Stimulated activated CD8-positive, alpha-beta memory T cell treated with anti-CD3 and anti-CD28 coated beads, Interleukin-7, amount 100 ng/mL, for 48 hours (primary cell): ENCODE measurements at places on chromosomes 6 and 20.

DNA sequence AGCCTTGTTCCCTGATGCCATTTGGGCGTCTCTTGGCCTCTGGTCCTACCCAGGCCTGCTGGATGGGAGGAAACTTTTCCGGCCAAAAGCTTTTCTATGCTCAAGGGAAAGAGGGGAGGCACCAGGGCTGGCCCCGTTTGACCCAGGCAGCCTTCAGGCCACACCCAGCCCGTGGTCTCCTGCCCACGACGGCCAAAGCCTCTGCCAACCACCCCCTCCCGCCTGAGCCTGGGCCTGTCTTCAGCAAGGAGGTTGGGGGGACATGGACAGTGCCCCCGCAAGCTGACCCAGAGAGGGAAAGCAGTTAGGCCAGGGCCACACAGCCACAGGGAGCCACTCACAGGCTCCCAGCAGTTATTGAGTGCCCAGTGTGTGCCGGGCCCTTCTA, 49.5 kb downstream of the SRC start:
- no peak for DNase-seq

GRCh38 chr6:70709826-70710225, 42.1 kb downstream of the SMAP1 start:
- no peak for DNase-seq

GRCh38 chr20:22546344-22546743, 38.0 kb downstream of the FOXA2 start:
- DNase-seq, result no peak

GRCh38 chr6:29828471-29828797, 809 bp downstream of the HLA-G start:
- no peak for DNase-seq

DNA sequence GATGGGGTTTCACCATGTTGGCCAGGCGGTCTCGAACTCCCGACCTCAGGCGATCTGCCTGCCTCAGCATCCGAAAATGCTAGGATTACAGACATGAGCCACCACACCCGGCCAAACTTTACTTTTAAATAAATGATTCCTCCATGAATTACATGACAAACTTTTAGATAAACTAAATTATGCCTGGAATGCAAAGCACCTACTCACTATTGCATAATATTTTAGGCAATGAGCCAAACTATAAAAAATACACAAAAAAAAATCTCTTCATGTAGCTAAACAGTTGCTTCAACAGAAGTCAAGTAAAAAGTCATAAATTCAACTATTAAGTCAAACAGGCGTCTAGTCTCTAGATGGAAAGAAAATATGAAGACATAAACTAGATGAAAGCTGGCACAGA, 56.5 kb downstream of the PTPRK start:
- DNase-seq, result no peak

DNA sequence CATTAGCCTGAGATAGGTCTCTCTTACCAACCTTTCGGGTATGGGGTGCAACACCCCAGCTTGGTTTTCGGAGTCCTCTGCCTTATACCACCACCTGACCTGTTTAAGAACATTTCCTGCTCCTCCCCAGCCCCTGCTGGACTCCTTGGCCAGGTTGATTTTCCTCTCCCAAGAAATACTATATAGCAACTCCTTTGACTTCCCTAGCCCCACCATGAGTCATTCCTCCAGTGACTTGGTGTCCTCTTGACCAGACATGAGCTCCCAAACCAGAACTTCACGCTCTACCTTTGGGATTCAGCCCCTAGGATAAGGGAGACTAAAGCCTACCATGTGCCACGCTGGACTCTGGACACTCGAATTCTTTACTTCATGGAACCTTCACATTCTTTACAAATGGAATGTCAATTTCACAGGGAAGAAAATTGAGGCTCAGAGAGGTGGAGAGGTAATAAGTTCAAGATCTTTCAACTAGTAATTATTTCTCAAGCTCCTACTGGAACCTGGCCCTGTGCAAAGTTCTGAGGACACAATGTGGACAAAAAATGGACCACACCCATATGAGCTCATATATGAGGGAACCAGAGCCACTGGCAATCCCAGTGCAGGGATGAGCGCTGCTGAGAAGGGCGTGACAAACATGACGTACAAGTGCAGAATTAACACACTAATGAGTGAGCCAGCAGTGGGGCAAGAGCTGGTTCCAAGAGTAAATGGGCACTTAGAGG, 48.2 kb downstream of the SIRPA start:
- no peak for DNase-seq

DNA sequence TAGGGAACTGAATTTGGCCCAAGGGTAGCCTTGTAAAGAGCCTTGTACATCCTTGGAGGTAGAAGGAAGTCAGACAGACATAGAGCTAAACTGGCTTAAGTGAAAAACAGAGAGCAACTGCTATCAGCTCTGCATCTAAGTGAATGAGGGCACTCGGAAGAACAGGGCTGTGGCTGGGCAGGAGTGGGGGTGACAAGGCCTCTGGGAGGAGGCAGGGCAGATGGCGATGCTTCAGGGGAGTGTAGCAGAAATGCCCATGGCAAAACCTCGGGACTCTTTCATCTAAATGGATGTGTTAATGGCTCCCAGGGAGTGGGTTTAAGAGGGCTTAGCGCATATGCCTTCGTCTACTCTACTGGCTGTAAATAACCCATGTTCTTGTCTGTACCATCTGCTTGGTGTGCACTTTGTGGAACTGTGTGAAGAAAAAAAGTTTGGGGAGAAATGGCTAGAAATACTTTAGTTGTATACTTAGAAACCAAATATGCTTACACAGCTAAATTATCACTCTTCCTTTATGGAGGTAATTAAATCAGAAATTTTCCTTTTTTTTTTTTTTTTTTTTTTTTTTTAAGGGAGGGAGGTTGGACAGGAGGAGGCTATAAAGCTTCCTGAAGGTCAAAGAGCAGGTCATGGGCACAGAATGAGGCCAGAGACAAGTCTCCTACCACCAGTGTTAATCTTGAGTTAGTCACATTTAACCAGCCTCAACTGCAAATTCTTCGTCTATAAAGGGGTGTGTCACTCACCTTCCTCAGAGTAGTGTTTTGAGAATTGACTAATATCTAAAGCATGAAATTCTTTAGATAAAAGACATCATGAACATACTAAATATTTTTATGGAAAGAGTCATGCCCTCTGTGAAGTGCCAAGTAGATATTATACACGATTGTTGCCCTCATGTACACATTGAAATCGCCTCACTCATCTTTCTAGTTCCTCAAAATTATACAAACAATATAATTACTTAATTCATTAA, 60.9 kb downstream of the FYN start:
- DNase-seq, result no peak

GRCh38 chr6:84657486-84657885, 106.9 kb downstream of the TBX18 start:
- no peak for DNase-seq
